ENCODE measurements at places on chromosomes 5 and 9.

DNA sequence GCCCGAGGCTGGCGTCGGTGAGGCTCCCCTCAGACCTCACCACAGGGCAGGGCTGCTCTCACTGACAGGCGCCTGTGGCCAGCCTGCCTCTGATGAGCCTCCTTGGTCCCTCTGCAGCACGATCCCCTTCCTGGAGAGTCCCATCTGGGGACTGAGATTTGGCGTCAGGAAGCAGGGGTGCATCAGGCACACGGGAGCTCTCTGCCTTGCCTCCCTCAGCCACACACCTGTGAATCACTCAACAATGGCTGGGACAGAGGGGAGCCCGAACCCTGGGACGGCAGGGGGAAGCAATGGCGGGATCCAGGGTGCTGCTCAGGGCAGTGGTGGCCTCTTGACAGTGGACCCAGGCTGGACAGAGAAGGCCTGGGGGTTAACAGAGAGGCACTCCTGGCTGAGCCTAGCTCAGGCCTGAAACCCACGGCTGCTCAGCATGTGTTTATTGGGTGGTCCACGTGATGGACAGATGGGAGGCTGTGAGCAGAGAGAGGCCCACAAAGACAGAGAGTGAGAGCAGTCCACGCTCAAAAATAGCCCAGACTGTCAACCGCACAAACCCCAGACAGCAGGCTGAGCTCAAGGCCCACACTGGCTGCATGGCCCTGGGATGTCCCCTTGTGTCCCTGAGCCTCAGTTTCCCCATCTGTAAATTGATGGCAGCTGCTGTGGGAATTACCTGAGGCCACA is 11.9 kb downstream of the RASGEF1C start:
- no peak for DNase-seq

DNA sequence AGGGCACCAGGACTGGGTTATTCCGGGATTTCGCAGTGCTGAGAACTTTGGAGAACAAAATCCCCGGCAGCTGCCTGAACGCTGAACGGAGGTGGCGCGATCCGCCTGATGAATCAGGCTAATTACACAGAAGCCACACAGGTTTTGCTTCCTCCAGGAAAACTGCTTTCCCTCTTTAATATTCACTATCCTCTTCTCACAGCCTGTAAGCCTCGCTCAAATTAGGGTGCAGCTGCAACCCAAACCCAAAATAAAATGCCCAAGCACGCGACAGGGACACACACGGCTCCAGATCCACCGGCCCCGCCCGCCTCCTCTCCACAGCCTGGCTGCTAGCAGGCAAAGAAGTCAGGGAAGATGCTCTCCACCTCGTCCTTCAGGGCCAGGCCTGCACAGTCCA is 6.0 kb downstream of the SOHLH1 start:
- no peak for DNase-seq

- no peak for DNase-seq
Observed at GRCh38 chr5:150780816-150781221, 2.3 kb downstream of the SMIM3 start.

DNA sequence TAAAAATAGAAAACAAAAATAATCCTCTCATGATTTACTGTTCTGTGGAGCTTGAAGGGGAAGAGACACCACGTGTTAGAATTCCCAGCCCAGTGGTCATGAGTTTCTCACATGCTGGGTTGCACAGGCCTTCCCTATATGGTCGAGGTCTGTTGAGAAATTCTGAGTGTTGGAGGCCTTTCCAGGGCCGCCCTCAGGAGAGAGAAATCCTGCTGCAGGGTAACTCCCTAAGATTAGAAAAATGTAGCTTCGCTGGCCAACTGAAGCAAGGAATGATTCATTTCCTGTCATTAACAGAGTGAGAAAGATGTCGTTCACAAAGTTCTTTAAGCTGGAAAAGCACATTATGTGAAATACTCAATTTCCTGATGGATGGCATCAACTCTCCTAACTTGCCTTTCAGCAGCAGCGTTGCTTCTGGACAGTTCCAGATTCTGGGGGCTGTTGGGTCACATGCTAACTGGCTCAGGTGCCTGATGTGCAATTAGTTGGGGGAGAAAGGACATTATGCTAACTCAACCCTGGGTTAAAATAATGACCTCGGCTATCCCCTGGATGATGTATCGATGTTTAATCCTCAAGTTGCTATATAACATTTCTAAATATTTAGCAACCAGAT is 104.8 kb upstream of the CD180 start:
- DNase-seq = no peak

GRCh38 chr5:173954671-173955521 is 34.1 kb upstream of the C5orf47 start:
- DNase-seq = no peak

DNA sequence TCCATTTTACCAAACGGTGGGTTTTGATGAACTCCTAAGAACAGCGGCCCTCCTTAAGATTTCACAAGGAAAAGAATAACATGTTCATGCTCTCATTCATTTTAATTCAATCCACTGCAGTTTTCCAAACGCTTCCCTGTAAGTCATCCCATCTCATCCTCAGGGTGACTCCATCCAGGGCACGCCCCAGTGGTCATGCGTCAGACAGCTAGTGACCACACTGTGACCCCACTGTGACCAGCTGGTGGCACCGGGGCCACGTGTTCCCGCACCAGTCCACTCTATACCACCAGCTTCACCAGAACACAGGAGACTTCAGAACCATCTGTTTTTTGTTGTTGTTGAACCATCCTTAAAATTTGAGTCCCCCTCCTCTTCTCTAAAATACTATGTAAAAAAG is 14.3 kb downstream of the ATPSCKMT start:
- no peak for DNase-seq

Data from T47D (cell line).